Sigmoid colon (tissue), 7 donors: ENCODE measurements at places on chromosomes 1 and 21. TPM values are rescaled to one million over a fixed set of nuclear protein-coding genes. Genes with fewer than 3 reads are reported as not detected.

GRCh38 chr1:206479183-206480125 is 9.2 kb downstream of the IKBKE start:
- DNase-seq, result peak; percentile 82
- H3K36me3 ChIP-seq, result no peaks in the 10 kb centered on the region
- no peak overlapping the region for H3K27ac ChIP-seq
- H3K4me1 ChIP-seq, result peaks cover 6% of the 10 kb centered on the region

DNA sequence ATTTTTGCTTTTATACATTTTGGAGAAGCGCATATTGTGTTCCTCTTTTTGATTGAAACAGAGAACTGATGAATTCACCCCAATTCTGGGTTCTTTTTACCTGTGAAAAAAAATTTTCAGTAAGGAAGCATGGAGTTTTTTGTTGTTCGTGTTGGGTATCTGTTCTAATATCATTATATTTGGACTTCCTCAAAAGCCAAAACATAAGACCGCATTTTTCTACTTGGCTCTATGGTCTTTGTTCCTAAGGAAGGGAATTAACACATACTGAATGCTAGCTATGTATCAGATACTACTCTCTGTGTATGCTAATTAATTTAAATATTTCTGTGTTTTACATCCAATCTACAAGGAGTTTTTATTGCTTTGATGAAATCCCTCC is 12.9 kb downstream of the EPB41 start:
- no peaks in the 10 kb centered on the region for H3K36me3 ChIP-seq
- H3K4me1 ChIP-seq, result peaks cover 25% of the 10 kb centered on the region
- peak overlapping the region; percentile 71 for H3K27ac ChIP-seq
- H3K27me3 ChIP-seq, result no peaks in the 10 kb centered on the region

Gene WNT3A
- polyA plus RNA-seq, result not detected

DNA sequence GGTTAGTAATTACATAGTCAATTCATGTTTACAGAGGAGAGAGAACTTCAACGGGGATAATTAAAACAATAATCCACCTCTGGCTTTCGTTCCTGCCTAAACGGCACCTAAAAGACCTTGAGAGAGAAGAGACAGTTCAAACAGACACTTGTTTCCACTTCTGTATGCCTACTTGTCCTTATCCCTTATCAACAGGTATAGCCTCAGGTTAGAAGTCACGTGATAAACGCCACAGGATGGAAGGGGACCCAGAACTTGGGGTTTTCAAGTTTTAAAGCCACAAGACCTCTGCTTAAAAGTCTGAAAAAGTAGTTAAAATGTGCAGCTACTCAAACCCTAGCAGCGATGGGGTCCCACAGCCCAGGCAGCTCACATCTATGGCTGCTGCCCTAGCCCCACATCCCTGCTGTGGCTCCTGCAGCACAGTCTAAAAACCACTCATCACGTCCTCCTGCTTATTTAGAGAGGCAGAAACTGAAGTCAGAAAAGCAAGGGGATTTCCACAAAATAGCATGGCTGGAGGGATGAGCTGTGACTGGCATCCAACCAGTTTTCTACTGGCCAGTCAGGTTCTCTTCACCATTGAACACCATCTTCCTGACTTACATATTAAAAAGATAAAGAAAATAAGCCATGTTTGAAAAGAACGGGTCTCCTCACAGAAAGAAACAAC is 51.2 kb upstream of the SEC16B start:
- H3K4me1 ChIP-seq, result no peaks in the 10 kb centered on the region
- H3K27ac ChIP-seq, result no peak overlapping the region
- no peak for DNase-seq
- peaks cover 69% of the 10 kb centered on the region for H3K36me3 ChIP-seq
- no peak overlapping the region for H3K4me3 ChIP-seq
- H3K27me3 ChIP-seq, result no peaks in the 10 kb centered on the region

GRCh38 chr1:17061892-17062291 is 8.1 kb upstream of the SDHB start:
- DNase-seq, result no peak
- H3K4me1 ChIP-seq, result no peaks in the 10 kb centered on the region
- H3K27me3 ChIP-seq, result no peaks in the 10 kb centered on the region
- H3K4me3 ChIP-seq, result no peak overlapping the region
- no peaks in the 10 kb centered on the region for H3K36me3 ChIP-seq
- no peak overlapping the region for H3K27ac ChIP-seq

Gene MCOLN3
- 0.23 TPM for polyA plus RNA-seq

Gene NFYC
- 39.0 TPM for polyA plus RNA-seq

DNA sequence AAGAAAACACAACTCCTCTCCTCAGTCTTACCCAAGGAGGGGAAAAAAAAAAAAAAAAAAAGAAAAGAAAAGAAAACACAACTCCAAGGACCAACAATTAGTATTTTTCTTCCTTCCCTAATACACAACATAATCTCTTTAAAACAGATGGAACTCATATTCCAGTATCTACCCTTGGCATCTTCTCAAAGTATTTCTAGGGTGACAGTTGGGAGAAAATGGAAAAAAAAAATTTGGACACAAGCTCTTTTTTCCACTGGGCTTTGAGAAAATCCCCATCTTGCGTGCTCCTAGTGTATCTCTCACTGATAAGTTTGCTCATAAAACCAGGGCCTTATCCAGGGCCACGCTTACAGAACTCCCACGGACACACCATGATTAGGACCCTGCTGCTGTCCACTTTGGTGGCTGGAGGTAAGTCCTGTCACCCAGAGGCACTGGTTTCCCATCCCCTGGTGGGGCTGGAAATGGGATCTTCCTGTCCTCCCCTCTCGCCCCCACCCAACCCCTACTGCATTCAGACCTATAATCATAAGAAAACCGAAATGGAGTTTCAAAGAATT is at the start of gene CELA2B:
TSS of gene CELA2B (plus strand) at position 353 of the 563 bp plus-strand sequence. CDS start at position 375, 22 bp downstream.
- no peak within 1 kb of the TSS for H3K4me3 ChIP-seq
- H3K27me3 ChIP-seq, result no peaks in the 10 kb centered on the region
- no peak within 1 kb of the TSS for H3K27ac ChIP-seq

- no peaks in the 10 kb centered on the region for H3K27me3 ChIP-seq
- peak overlapping the region; percentile 24 for H3K4me3 ChIP-seq
- H3K27ac ChIP-seq, result no peak overlapping the region
- no peaks in the 10 kb centered on the region for H3K36me3 ChIP-seq
- H3K4me1 ChIP-seq, result peaks cover 26% of the 10 kb centered on the region
- peak; percentile 87 for DNase-seq
These were observed 22.9 kb upstream of the FAM20B start for GRCh38 chr1:179002552-179003345.

- H3K27ac ChIP-seq, result no peak overlapping the region
- H3K4me3 ChIP-seq, result no peak overlapping the region
- H3K4me1 ChIP-seq, result no peaks in the 10 kb centered on the region
- peaks cover 21% of the 10 kb centered on the region for H3K27me3 ChIP-seq
These were observed 2.5 kb upstream of the PADI6 start for GRCh38 chr1:17369466-17369865.

GRCh38 chr1:159935305-159935704 is 10.0 kb upstream of the TAGLN2 start:
- H3K27me3 ChIP-seq, result no peaks in the 10 kb centered on the region
- no peak for DNase-seq
- no peak overlapping the region for H3K4me3 ChIP-seq
- H3K27ac ChIP-seq, result no peak overlapping the region

DNA sequence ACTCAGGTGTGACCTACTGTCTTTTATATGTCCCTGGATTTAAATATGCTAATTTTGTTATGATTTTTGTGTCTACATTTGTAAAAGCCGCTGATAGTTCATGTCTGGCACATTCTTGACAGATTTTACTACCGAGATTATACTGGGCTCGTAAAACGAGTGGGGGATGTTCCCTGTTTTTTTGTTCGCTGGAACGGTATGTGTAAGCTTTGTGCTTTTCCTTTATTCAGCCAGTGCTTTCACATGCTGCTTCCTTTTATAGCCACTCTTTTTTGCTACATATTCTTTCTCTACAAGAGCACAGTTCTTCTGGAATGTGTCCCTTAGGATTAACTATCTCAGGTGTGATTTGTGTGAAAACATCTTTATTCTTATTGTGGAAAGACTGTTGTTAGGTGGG is 46.6 kb downstream of the ADARB1 start:
- H3K36me3 ChIP-seq, result no peaks in the 10 kb centered on the region
- H3K27me3 ChIP-seq, result no peaks in the 10 kb centered on the region
- no peak overlapping the region for H3K27ac ChIP-seq
- peak; percentile 59 for DNase-seq
- peak overlapping the region; percentile 11 for H3K4me3 ChIP-seq

GRCh38 chr1:52150946-52151345 is 9.1 kb downstream of the ZFYVE9 start:
- no peaks in the 10 kb centered on the region for H3K36me3 ChIP-seq
- peaks cover 17% of the 10 kb centered on the region for H3K4me1 ChIP-seq
- H3K27ac ChIP-seq, result peak overlapping the region; percentile 1
- H3K27me3 ChIP-seq, result no peaks in the 10 kb centered on the region

DNA sequence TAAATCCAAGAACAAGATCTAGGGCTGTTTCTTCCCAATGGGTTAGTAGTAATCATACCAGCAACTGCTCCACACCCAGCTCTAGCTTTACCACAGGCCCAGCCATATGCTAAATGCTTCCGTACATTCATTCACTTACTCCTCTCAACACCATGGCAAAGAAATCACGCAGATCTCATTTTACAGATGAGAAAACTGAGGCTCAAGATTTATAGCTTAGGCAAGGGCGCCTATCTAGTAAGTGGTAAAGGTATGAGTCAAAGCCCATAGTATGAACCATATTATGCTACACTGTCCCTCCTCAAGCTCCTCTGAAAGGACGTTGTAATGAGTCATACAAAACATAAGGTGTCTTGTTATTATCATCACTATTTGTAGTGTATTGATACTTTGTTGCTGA is 82.2 kb downstream of the NIBAN1 start:
- H3K27me3 ChIP-seq, result no peaks in the 10 kb centered on the region
- H3K36me3 ChIP-seq, result peaks cover 8% of the 10 kb centered on the region
- H3K4me1 ChIP-seq, result peaks cover 55% of the 10 kb centered on the region
- peak overlapping the region; percentile 81 for H3K27ac ChIP-seq
- H3K4me3 ChIP-seq, result no peak overlapping the region

Gene BARHL2
- polyA plus RNA-seq, result not detected

GRCh38 chr21:44071359-44072104 is 35.7 kb upstream of the PWP2 start:
- peaks cover 40% of the 10 kb centered on the region for H3K36me3 ChIP-seq
- peak overlapping the region; percentile 38 for H3K27ac ChIP-seq
- H3K4me1 ChIP-seq, result peaks cover 25% of the 10 kb centered on the region
- H3K4me3 ChIP-seq, result no peak overlapping the region
- DNase-seq, result no peak
- H3K27me3 ChIP-seq, result no peaks in the 10 kb centered on the region

Gene CAMSAP2
- 3.6 TPM for polyA plus RNA-seq

DNA sequence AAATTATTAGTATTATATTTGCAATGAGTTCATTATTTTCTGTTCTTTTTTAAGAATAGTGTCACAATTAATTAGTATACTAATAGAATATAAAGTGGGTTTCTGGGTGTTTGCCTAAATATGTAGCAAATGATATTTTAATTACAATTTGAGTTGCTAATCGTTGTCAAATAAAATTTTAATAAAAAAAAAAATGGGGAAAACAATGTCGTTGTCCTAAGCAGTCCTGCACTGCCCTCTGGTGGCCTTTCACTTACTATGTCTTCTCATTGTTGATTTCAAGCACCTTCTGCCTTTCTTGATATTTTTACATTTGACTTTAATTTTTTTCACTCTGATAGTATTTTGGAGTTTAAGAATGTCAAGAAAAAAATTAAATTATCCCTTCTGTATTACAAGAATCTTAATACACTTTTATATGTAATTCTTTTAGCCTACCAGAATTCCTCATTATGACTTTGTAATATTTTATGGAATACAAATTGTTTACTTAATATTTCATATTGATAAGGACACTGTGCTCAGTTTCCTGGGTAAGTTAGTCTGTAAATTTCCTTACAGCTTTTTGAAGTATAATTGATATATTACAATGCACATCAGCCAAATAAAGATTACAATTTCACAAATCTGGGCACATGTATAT is 104.5 kb upstream of the FMN2 start:
- H3K4me1 ChIP-seq, result no peaks in the 10 kb centered on the region
- no peak overlapping the region for H3K4me3 ChIP-seq
- H3K36me3 ChIP-seq, result no peaks in the 10 kb centered on the region
- DNase-seq, result no peak
- H3K27ac ChIP-seq, result no peak overlapping the region
- H3K27me3 ChIP-seq, result no peaks in the 10 kb centered on the region

Gene UAP1
- polyA plus RNA-seq, result 123 TPM

Gene MAP1LC3C
- 1.3 TPM for polyA plus RNA-seq

DNA sequence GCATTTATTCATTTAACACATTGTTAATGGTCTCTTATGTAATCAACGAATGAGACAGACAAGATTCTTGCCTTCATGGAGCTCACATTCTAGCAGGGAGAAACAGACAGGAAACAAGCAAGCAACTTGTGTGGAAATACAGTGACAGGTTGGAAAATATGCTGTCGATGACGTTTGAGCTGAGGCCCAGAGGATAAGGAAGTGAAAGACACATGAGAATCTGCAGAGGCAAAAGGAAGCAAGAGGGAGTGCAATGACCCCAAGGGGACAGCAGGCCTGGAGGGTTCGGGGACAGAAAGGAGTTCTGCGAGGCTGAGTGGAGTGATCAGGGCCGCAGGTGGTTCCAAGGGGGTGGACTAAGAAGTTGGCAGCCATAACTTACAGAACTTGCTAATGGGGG is 60.6 kb upstream of the AKT3 start:
- DNase-seq, result no peak
- no peak overlapping the region for H3K4me3 ChIP-seq
- no peak overlapping the region for H3K27ac ChIP-seq
- no peaks in the 10 kb centered on the region for H3K27me3 ChIP-seq

Gene CR2
- 0.23 TPM for polyA plus RNA-seq

Gene KLHDC9
- 4.7 TPM for polyA plus RNA-seq

- no peak for DNase-seq
- H3K4me3 ChIP-seq, result no peak overlapping the region
- peaks cover 14% of the 10 kb centered on the region for H3K27me3 ChIP-seq
- H3K36me3 ChIP-seq, result no peaks in the 10 kb centered on the region
- H3K27ac ChIP-seq, result no peak overlapping the region
These were observed 10.6 kb downstream of the FCMR start for GRCh38 chr1:206911064-206911663.

Gene PTP4A2
- polyA plus RNA-seq, result 177 TPM

DNA sequence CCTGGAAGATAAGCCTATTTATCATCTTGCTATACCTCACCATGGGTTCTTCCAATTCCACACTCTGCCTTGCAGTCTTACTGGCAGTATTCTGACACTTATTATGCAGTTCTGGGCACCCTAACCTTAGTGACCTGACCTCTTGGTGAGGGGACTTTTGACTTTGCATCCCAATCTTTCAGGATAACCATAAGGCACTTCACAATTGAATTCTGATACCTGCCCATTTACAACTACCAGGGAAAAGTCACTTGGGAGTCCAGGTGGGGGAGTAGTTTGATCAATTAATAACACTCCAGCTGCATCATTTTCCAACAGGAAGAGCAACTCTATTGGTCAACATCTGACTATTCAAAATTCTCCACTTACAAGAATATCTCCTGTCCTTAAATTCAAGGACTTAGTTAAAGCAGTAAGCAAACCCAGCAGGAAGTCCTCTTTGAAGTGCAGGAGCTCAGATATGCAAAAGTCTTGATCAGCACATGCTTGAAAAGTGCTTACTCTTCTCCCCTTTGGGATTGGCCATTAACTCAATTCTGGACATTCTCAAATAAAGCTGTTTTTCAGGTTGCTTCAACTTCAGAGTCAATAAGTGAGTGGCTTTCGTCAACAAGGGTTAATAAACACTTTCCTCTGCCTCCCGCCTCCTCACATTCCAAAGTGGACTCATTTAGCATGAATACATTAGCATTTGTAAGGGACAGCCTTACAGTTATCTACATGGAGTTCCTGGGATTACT is 177.4 kb upstream of the NRIP1 start:
- H3K4me3 ChIP-seq, result no peak overlapping the region
- no peak overlapping the region for H3K27ac ChIP-seq
